Non-pigmented ciliary epithelial cell (primary cell): ENCODE measurements at places on chromosomes 11 and 22.

GRCh38 chr11:107707215-107707671, 4.6 kb downstream of the SLN start:
- no peak for DNase-seq

- peak; percentile 1 for DNase-seq
These were observed 171.9 kb downstream of the SHANK2 start for GRCh38 chr11:71080239-71081097.

DNA sequence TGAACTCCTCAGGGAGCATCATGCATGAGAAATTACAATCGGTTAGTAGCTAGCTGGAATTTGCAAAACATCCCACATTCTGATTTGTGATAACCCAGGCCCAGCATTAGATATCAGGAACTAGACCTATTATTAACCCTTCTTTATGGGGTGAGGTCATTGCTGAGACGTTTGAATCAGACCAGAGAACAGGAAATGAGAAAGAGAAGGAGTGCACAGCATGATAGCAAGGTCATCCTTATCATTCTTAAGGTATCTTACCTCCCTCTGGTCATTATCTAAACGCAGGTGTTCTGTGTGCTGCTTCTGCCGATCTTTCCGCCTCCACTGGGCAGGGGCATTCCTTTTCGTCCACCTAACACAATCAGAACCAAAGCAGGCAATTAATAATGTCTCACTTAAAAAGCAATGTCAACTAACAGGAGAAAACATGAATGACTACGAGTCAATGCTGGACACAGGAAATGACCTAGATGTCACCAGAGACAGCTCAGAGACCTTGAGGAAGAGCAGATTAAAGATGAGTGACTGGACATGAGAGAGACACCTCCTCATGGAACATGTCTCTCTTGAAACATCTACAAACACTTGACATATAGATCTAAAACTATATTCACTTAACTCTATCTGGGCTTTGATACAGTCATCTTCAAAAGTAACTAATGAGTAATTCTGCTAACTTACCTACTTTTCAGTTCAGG, 78.3 kb upstream of the SCUBE2 start:
- DNase-seq, result no peak

DNA sequence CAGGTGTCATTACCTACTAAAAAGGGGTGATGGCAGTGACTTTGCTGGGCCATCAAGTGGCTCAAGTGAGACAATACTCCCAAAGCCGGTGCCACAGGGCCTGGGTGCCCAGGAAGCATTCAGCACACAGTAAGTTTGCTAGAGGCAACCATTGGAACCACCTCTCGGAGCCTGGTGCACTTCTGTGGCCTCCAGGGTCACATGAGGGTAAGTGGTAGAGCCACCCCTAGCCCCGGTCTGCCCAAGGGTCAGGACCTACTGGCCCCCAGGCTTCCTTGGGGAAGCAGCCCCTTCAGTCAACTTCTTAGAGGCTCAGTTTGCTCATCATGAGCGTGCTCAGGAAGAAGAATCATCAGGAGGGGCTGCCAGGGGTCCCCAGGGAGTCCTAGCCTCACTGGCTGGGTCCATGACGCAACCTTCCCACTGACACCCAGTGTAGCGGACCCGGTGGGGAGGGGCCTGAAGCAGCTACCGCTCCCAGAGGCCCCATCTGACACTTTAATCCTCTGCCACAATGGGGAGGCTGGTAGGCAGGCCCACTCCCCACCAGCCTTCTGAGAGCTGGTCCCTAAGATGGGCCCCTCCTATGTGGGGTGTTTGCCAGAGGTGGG, 17.5 kb upstream of the RASL10A start:
- no peak for DNase-seq

DNA sequence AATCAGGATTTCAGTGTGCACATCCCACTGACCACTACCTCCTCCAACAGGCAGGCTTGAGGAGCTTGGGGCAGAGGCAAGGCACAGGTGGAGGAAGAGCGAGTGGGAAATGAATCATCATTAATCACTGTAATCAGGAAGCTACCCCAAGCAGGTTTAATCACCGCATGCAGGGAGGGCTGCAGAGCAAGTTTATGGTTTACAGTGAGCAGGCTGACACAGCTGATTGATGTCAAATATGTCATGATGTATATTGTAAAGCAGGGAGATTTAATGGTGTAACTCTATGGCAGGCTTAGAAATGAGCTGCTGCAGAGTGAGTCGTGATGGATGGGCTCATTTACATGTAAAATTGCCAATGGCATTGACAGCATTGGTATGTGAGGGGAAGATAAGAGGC, 441.0 kb downstream of the NTM start:
- DNase-seq, result no peak

DNA sequence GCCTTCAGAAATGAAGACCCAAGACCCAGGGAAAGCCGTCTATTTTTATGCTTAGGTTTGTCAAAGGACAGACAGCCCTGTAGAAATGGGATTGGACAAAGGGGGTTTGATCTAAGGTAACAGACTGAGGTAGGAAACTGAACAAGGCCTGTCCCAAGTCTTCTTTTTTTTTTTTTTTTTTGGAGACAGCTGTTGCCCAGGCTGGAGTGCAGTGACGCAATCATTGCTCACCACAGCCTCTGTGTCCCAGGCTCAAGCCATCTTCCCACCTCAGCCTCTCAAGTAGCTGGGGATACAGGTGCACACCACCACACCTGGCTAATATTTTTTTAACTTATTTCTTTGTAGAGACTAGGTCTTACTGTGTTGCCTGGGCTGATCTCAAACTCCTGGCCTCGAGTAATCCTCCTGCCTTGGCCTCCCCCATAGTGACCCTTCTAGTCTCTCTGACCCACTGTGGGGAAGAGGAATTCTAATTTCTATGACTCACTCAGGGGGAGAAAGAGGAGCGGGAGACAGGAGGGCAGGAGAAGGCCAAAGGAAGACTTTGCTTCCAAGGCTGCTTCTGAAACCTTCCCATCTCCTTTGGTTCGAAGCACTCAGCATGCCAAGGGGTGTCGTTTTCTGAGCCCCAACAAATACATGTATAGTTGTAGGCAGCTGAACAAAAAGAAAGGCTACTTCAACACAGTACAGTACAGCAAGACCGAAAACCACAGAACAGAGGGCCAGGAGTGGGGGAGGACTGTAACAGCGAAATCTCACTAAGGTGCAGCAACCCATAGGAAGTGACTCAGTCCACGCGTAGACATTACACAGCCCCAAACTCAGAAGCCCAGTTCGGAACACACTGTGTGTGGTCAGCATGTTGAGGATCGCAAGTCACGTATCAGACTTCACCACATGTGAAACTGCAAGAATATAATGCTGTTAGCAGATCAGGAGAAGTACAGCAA, 872 bp downstream of the TMA7B start:
- peak; percentile 99 for DNase-seq

DNA sequence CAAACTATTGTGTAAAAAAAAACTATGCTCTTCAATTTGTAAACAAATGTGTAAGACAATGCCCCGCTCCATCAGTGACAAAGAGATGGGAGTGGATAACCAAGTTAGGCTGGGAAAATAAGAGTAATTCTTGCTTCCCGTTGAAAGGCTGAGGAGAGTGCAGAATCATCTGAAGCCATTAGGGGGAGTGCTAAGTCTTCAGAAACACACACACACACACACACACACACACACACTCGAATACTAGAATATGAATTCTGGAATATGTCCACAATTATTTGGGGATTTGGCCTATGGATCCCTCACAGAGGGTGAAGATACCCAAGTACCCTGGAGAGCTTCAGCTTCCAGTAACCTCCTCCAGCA, 27.8 kb upstream of the ROBO3 start:
- peak; percentile 89 for DNase-seq
